ENCODE measurements at places on chromosomes 12 and 14.
A peak's percentile ranks its signal among the peaks of the same experiment; 100 is the strongest.

GRCh38 chr12:17016116-17016864 lies 410.3 kb upstream of the LMO3 start:
- DNase-seq: no peak

GRCh38 chr14:24964591-24964990 lies 85.4 kb downstream of the STXBP6 start:
- peak; percentile 39 for DNase-seq

GRCh38 chr14:76541594-76542219 lies 165.8 kb downstream of the ESRRB start:
- no peak for DNase-seq

DNA sequence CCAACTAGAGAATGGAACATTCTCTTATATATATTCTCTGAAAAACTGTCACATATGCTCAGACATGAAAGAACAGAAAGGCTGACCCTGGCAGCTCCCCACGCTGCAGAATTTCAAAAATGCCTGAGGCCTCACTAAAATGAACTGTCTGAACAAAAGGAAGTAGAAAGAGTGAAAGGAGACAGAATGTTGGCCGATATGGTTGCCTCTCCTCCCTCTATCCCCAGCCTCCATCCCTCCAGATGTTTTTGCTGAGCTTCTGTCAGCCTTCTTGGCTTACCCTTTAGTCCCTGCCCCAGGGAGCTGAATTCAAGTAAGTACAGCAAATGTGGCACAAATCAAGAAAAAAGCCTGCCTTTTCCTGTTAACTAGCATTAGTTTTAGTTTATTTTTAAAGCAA lies 6.9 kb downstream of the SMCO2 start:
- DNase-seq: no peak

- peak; percentile 44 for DNase-seq
Measured at GRCh38 chr12:39905152-39905551, 200.7 kb downstream of the SLC2A13 start.

DNA sequence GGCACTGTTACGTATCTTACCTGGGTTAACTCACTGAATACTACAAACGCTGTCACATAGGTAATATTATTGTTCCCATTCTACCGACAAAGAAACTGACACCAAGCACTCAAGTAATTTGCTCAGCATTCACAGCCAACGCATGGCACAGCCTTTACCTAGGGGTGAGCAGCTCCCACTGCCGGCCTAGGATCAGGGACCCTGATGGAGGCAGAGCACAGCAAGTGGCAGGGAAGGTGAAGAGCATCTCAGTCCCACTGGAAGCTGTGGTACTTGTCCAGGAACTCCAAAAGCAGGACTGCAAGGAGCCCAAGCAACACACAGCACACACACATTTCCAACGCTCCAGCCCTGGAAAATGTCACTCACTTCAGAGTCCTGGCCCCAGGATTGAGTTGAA lies 111.8 kb upstream of the CDKN3 start:
- no peak for DNase-seq

DNA sequence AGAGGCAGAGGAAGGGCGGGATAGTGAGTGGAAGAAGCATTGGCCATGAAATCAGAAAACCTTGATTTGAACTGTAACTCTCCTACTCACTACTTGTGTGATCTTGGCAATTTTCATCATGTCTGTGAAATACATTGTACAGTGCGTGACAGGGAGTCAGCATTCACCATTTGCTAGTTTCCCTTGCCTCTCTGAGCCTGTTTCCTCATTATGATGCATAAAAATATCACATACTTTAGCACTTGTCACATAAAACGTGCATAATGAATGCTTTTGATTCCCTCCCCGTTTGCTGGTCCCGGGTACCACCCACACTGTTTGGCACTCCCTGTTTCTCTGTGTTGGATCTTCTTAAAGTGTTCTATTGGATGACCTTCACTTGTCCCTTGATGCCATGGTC lies 101.1 kb upstream of the FRMD6 start:
- no peak for DNase-seq

- DNase-seq: no peak
Measured at GRCh38 chr12:4151362-4152121, 122.0 kb upstream of the CCND2 start.

DNA sequence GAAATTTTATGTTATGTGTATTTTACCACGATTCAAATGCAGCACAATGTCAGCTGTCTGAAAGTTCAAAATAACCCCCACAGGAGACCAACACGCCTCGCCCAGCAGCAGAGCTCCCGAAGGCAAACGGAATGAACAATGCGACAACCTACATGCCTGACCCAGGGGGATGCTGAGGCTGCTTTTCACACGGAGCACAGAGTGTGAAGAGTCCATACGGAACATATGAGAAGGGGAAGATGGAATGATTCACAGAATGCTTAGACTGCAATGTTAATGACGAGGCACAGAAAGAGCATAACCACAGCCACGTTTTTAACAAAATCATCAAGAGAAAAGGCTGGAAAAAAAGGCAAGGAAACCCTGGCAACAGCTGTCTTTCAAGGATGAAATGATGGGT lies 22.6 kb downstream of the ZFYVE21 start:
- no peak for DNase-seq

- DNase-seq: no peak
Measured at GRCh38 chr12:14393751-14394150, 28.3 kb downstream of the ATF7IP start.

- no peak for DNase-seq
Measured at GRCh38 chr14:32022525-32022924, 54.6 kb upstream of the ARHGAP5 start.

DNA sequence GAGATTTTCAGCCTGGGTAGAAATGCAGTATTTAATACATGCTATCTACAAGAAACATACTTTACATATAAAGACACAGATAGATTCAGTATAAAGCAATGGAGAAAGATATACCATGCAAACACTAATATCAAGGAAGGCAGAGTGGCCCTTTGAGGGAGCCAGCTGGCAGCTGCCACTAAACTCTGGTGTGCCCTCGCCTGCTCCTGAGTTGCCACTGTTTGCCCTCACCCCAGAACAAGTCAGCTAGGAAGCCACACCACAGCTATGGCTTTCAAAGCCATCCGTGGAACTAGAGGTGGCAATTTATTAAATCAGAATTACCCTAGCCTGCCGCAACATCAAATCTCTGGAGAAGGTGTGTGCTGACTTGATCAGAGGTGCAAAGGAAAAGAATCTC lies 18.3 kb downstream of the PXN start:
- DNase-seq: no peak

- DNase-seq: peak; percentile 71
Measured at GRCh38 chr14:29927376-29928116, at the start of gene PRKD1. PRKD1 (minus strand) TSS chr14:29927847.

DNA sequence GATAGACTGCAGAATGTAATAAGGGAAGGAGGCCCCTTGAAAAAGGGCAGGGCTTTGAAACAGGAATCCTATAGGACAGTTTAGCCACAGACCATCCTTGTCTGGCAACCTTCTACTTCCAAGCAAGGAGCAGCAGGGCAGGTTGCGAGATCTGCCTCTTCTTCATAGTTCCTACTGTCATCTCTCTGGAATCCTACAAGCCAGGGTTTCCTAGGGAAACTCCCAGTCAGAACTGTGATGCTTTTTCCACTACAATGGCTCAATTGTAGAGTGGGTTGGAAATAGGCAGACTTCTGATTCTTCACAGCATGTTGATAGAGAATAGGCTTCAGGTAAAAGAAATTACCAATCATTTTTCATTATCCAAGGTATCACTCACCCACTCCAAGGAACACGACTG lies 186.3 kb downstream of the DACT1 start:
- DNase-seq: no peak
